ENCODE measurements at places on chromosomes 6 and 20.

DNA sequence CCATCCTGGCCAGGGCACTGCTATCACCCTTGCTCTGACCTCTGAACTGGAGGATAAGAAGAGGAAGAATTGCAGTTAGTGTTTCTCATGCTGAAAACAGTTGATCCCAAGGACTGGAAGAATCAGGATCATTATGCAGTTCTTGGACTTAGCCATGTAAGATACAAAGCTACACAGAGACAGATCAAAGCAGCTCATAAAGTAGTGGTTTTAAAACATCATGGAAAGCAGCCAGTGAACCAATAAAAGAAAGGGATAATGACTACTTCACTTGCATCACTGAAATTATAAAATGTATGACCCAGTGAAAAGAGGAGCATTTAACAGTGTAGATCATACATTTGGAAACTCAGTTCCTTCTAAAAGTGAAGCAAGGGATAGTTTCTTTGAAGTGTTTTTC lies 47.7 kb downstream of the DNAH8 start:
- DNase-seq: no peak

GRCh38 chr6:148432462-148433195 lies 90.0 kb downstream of the SASH1 start:
- no peak for DNase-seq

DNA sequence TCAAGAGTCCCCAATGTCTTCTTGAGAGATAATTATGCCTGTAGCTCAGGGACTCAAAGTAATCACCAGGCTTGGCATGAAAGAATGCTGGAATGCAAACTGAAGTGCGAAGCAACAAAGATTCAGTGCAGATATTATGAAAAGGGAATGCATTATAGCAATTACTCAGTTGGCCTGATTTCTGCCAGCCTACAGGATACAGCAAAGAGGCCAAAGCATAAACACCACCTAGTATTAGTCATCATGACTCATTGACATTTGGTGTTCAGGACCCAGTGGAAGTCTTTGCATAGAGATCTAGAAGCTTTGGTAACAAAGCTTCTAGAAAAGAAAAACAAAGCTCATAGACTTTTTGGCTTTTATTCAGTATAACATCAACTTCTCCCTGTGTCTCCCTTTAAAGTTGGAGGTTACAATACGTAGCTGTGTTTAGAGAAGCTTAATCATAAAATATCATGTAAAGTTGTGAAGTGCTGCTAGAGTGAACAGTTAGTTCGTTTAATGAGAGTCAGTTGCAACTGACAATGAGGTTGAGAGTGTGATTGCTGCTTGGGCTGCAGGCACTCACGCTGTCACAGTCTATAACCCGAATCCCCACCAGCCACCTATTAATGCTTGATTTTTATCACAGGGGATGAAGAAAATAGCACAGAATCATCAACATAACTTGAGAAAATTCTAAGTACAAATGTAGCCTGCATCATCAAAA lies 932.7 kb downstream of the TFAP2A start:
- DNase-seq: no peak

- peak; percentile 79 for DNase-seq
Measured at GRCh38 chr6:101114703-101115102, 233.6 kb upstream of the ASCC3 start.

DNA sequence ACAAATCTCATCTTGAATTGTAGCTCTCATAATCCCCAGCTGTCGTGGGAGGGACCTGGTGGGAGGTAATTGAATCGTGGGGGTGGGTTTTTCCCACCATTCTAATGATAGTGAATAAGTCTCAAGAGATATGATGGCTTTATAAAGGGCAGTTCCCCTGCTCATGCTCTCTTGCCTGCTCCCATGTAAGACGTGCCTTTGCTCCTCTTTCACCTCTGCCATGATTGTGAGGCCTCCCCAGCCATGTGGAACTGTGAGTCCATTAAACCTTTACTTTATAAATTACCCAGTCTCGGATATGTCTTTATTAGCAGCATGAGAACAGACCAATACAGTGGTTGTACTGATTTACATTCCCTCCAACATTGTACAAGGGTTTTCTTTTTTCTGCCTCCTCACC lies 69.7 kb downstream of the SUN5 start:
- DNase-seq: no peak

DNA sequence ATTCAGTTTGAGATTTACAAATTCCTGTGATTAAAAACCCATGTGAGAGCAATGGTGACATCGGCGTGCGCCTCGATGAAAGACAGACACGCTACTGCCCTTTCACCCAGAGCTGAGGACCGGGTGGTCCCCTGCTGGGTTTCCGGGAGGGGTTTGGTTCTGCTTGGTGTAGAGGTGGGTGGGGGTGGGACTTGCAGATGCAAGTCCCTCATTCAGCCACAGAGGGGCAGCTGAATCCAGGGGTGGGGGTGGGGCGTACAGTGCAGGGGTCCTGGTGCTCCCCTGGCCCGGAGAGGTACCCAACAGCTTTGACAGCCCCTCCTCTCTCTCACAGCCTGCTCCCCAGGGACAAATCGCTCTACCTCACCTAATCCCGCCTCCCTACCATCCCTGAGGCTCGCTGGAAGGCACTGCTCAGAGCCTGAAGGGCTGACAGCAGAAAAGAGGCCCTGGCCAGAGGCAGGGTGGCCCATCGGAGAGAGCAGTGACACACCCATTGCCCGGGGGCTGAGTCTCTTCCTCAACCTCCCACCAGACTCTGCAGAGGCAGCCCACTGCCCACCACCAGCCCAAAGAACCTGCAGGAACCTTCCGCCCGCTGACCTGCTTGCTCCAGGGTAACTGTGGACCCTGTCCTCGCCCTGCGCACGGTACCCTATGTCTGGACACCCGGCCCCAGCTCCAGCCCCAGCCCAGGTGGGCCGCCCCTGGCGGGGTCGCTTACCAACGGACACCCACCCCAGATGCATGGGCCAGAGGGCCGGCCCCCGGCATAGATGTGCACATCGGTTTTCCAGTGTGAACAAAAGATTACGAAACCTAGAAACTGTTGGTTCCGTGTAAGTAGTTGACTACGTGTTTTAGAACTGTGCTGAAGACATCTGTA lies 118.4 kb downstream of the JPH2 start:
- DNase-seq: no peak

GRCh38 chr6:99833034-99833433 lies 161.0 kb downstream of the MCHR2 start:
- DNase-seq: no peak

GRCh38 chr6:34155471-34156300 lies 9.8 kb upstream of the GRM4 start:
- DNase-seq: no peak

- no peak for DNase-seq
Measured at GRCh38 chr6:15473741-15474161, 189.1 kb downstream of the DTNBP1 start.

- no peak for DNase-seq
Measured at GRCh38 chr6:143600821-143601220, 76.9 kb upstream of the PHACTR2 start.

- no peak for DNase-seq
Measured at GRCh38 chr20:63127700-63128364, 88.1 kb downstream of the YTHDF1 start.

- no peak for DNase-seq
Measured at GRCh38 chr6:27138406-27138805, 109.1 kb upstream of the PRSS16 start.

DNA sequence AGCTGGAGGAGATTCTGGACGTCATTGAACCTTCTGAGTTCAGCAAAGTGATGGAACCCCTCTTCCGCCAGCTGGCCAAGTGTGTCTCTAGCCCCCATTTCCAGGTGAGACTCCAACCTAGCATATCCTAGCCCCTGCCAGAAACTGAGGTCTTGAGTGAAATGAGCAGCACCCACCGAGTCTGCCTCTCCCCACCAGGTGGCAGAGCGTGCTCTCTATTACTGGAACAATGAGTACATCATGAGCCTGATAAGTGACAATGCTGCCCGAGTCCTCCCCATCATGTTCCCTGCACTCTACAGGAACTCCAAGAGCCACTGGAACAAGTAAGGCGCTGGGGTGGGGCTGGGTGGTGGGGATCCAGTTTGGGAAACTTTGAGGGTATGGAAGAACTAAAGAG lies 4.6 kb downstream of the MEA1 start:
- DNase-seq: no peak

Measured in NCI-H748 treated with DMSO at 0.1 percent for 48 hours (cell line).